ENCODE measurements at places on chromosomes 5 and 9.

- DNase-seq: no peak
Measured at GRCh38 chr9:89323390-89323789, 5.1 kb downstream of the SECISBP2 start.

- DNase-seq: no peak
Measured at GRCh38 chr9:80504601-80505230, 933.0 kb downstream of the TLE4 start.

GRCh38 chr5:98231089-98231488, 542.4 kb upstream of the RGMB start:
- no peak for DNase-seq

DNA sequence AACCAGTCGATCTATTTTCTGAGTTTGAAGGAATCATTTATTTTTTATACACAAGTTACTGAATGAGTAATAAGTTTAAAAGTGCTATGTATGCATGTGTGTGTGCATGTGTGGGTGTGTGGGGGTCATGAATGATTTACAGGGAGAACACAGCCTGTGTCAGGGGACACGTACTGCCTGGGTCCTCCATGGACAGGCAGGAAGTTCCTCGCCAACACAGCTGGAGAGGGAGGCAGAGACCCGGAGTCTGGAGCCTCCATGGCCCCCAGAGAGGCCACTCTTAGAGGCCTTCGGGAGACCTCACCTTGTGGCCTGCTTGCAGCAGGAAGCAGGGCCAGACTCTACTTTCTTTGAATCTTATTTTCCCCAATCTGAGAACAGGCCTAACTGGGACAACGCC, 144.7 kb downstream of the GABBR2 start:
- DNase-seq: no peak

- DNase-seq: no peak
Measured at GRCh38 chr5:1946122-1946677, 63.5 kb upstream of the IRX4 start.
